NCI-H187 (cell line): ENCODE measurements at places on chromosomes 16 and 17.

GRCh38 chr17:56203430-56203829 lies 50.2 kb downstream of the ANKFN1 start:
- DNase-seq: no peak

DNA sequence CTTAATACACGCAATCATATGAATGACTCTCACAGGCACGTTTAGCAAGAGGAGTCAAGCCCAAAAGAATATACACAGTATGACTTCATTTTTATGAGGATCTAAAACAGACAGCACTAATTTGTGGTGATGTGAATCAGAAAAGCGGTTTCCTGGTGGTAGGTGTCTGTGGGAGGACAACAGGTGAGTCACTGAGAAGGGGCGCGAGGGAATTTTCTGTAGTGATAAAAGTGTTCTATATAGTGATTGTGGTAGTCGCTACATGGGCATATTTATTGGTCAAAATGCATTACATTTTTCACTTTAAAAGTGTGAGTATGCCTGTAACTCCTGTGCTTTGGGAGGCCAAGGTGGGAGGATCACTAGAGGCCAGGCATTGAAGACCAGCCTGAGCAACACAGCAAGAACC lies 7.6 kb upstream of the TNRC6A start:
- DNase-seq: no peak

DNA sequence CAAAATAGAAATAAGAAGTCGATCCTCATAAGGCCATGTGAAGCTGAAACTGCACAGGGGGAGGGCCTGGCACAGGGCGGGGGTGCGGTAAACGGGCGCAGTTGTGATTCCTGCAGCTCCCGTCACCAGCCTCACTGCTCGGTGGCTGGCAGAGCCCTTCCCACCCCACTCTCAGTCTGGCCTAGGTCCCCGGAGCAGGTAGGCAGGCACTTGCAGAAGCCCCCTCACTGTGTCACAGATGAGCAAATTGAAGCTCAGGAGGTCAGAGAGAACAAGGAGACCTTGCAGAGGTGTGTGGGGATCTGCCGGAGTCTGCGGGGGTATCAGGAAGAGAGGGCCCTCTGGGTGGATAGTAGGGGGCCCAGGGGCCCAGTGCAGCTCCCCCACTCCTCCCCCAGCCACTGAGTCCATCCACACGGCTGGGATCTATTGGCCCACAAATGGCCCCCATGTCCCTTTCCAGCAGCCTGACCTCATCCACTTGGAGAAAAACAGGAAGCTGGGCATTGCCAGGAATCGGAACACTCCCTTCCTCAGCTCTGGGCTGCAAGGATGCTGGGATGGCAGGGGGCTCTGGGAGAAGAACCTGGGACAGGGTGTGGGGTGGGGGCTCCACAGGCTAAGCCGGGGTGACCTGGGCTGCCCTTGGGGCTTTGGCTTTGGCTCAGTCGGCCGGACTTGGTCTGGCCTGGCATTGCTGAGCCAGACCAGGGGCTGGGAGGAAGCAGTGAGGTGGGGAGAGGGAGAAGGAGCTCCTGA lies 21.4 kb upstream of the MAP3K14 start:
- no peak for DNase-seq

- no peak for DNase-seq
Observed at GRCh38 chr16:78462288-78463208, 363.1 kb downstream of the WWOX start.

DNA sequence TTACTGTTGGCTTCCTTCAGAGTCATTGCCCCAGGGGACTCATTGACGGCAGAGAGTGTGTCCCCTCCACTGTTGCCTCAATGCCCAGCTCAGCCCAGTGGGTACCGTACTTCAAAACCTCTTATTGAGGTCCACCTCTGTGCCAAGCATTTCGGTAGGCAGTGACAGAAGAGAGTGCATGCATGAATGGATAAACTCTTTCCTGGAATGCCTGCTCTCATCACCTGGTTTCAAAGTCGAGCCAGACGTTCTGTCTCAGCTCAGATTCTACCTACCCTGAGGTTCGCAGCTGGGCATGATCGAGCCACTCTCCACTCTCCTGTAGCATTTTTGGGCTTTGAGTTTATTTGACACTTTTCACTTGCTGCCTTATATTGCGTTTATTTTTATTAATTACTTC lies 647.0 kb downstream of the MAF start:
- peak; percentile 15 for DNase-seq

DNA sequence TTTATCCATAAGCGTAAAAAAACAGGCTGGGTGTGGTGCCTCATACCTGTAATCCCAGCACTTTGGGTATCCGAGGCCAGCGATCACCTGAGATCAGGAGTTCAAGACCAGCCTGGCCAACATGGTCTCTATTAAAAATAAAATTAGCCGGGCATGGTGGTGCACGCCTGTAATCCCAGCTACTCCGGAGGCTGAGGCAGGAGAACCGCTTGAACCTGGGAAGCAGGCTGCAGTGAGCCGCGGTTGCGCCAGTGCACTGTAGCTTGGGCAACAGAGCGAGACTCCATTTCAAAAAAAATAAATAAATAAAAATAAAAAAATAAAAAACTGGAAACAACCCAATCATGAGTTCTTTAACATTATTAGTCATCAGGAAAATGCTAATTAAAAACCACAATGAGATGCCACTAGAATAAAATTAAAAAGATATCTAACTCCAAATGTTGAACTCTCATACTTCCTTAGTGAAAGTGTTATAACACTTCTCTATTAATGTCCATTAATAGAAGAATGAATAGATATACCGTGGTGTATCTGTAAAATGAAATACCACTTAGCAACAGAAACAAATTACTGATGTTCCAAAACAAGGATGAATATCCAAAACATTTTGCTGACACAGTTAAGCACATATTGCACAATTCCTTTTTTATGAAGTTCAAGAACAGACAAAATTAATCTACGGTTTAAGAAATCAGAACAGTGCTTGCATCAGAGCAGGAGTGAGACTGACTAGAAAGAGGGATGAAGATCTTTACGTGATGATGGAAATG lies 13.1 kb downstream of the MPHOSPH6 start:
- no peak for DNase-seq

DNA sequence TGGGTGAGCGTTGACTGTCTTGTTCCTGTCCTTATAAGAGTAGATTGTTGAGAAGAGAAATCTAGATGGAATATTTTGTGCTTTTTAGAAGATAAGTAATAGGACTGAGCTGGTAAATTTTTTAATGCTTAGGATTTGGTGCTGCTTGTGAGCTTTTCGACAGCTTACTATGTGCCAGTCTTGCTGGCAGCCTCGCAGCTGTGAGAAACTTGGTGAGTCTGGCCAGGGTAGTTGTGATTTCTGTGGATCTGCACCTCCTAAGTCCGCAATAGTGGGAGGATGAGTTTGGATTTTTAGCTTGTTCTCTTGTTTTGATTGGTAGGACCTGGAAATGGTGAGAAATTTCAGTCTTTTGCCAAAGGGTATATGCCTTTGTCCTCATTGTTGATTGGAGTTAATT lies 3.6 kb downstream of the SOCS7 start:
- no peak for DNase-seq

DNA sequence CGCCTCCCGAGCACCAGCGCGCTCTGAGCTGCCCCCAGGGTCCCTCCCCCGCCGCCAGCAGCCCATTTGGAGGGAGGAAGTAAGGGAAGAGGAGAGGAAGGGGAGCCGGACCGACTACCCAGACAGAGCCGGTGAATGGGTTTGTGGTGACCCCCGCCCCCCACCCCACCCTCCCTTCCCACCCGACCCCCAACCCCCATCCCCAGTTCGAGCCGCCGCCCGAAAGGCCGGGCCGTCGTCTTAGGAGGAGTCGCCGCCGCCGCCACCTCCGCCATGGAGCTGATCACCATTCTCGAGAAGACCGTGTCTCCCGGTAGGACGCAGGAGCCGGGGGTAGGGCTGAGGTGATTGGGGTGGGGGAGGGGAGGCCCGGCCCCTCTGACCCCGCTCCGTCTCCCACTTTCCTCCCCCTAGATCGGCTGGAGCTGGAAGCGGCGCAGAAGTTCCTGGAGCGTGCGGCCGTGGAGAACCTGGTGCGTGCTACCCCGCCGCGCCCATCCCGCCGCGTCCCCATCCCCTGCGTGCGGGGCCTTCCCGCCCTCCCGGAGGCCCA lies 329 bp downstream of the KPNB1 start:
- peak; percentile 43 for DNase-seq

DNA sequence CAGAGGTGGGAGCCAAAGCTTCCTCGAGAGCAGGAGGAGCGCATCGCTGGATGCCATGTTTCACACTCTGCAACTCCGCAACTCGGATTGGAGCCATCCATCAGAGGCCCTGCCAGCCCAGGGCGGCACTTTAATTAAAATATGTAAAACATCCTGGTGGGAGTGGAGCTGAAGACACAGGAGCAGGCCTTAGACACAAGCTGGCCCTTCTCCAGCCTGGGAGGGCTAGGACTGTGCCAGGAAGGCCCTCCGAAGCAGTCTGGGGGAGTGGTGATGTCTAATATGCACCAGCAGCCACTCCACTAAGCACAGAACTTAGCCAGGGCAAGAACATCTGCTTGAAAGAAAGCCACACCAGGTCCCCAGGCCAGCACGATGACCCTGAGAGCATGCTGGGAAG lies 5.8 kb upstream of the CCDC182 start:
- DNase-seq: no peak

DNA sequence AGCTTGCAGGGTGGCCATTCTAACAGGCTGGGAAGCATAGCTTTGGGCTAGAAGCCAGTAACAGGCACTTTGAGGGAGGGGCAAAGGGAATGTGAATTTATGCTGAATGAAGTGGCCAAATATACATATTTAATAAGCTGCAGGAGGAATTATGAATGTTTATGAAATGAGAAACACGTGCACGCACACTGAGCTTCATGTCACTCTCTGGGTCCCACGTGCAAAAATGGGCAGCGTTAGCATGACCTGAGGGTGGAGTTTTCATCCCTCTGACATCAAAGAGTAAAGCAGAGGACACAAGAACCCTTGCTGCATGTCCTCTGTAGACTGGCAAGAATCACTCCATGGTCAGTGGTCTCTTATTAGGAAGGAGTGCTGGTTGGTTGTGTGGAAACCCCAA lies 337.0 kb downstream of the UTP18 start:
- DNase-seq: no peak

GRCh38 chr17:49111934-49112333 lies 20.6 kb upstream of the B4GALNT2 start:
- no peak for DNase-seq

DNA sequence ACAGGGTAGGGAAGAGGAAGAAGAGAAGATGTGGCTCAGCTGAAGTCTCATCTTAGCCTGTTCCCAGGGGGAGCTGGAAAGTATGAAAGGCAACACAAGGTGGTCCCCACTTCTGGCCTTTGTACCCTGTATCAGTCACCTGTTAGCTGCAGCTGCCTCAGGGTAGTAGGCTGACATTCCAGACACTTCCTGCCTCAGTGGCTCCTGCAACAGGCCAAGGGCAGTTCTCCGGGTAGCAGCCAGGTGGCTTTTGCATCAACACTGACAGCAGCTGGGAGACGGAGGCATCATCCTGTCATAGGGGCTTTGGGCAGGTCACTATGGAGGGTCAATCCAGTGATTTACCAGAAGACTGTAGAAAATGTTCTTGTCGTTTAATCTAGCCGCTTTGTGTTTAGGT lies 124.0 kb downstream of the RGS9 start:
- DNase-seq: no peak

DNA sequence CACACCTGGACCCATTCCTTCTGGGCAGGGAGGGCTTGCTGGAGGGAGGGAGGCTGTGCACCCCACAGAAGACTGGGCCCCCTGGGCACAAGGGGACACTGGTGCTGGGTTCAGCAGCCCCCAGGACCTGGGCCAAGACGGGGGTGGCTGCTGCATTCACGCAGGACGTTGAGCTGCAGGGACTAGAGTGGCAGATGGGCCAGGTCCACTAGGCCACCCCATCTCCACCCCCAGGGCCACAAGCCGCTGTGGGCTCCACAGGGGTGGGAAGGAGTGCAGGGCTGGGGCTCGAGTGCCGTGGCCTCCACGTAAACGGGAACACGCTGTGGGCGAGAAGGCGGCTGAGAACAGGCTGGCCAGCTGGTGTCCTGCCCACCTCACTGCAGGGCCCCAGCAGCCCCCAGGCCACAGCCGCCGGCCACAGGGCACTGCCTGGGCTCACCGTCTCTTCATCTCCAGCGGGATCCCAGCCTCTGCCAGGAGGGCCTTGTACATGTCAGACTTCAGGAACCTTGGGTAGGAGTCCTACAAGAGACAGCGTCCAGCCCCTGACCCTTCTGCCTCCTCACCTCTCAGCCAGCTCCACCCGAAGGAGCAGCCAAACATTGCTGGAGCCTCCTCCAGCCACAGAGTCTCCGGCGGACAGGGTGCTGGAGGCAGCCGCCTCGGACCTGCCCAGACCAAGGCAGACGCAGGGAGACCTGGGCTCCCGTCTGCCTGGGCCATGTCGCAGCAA lies 6.5 kb downstream of the RGS11 start:
- DNase-seq: no peak

DNA sequence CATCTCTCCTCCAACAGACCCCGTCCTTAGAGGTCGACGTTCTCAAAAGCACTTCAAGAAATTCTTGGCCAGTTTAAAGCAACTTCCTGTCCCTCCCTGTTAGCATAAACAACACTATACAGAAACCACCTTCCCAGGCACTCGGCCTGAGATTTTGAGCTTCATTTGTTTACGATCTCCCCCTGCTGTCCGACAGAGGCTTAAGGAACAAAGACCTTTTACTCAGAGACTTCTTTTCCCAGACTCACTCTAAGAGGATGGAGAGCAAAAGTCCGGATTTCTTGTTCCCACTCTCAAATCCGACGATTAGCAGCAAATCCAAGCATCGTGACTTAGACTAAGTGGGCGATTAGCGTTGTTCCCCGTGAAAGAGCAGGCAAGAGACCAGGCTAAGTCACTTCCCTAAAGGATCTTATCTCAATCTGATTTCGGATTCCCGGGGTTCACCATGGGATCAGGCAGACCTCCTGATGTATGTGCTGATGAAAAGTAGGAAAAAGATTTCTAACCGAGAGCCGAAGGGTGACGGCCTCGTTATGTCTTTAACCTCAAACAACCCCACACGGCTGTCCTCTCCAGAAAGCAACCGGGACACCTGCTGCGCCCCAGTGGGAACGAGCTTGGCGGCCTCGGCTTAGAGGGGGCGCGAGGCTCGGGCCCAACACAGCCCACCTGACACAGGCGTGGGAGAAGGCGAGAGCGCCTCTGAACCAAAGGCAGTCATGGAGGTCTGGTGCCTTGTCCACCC lies 598 bp downstream of the INPP5K start:
- no peak for DNase-seq

GRCh38 chr16:56939801-56940200 lies 7.9 kb downstream of the HERPUD1 start:
- DNase-seq: peak; percentile 48

GRCh38 chr17:76884995-76885893 lies 17.0 kb downstream of the MGAT5B start:
- peak; percentile 81 for DNase-seq

GRCh38 chr17:7839190-7839875 lies 5.3 kb downstream of the KDM6B start:
- DNase-seq: no peak
